ENCODE measurements at places on chromosomes 4 and X. TPM values are rescaled to one million over a fixed set of nuclear protein-coding genes. Genes with fewer than 3 reads are reported as not detected.

- no peaks in the 10 kb centered on the region for H3K4me1 ChIP-seq
- H3K36me3 ChIP-seq = no peaks in the 10 kb centered on the region
- no peak overlapping the region for H3K4me3 ChIP-seq
- H3K27me3 ChIP-seq = no peaks in the 10 kb centered on the region
- peak overlapping the region; percentile 61 for H3K27ac ChIP-seq
- peak; percentile 78 for DNase-seq
These were observed 16.4 kb downstream of the TCEANC start for GRCh38 chrX:13669246-13669737.

GRCh38 chr4:78627046-78627965 is 75.7 kb downstream of the ANXA3 start:
- no peaks in the 10 kb centered on the region for H3K36me3 ChIP-seq
- no peak for DNase-seq
- H3K27ac ChIP-seq = no peak overlapping the region
- H3K4me3 ChIP-seq = no peak overlapping the region
- no peaks in the 10 kb centered on the region for H3K4me1 ChIP-seq

DNA sequence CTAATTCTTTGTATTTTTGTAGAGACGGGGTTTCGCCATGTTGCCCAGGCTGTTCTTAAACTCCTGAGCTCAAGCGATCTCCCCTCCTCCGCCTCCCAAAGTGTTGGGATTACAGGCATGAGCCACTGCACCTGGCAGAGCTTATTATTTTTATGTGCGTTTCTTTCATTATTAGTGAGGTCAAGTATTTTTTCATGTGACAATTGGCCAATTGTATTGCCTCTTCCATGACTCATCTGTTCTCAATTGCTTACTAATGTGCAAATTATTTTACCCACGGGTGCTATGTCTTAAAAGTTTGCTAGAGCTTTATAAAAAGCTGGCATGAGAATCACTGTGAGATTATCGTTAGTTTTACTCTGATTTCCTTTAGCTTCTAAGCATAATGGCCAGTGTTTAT is 13.0 kb upstream of the ARX start:
- no peak for DNase-seq
- no peaks in the 10 kb centered on the region for H3K27me3 ChIP-seq
- no peak overlapping the region for H3K4me3 ChIP-seq
- no peaks in the 10 kb centered on the region for H3K4me1 ChIP-seq

The BST1 gene
- total RNA-seq = 19.5 TPM

DNA sequence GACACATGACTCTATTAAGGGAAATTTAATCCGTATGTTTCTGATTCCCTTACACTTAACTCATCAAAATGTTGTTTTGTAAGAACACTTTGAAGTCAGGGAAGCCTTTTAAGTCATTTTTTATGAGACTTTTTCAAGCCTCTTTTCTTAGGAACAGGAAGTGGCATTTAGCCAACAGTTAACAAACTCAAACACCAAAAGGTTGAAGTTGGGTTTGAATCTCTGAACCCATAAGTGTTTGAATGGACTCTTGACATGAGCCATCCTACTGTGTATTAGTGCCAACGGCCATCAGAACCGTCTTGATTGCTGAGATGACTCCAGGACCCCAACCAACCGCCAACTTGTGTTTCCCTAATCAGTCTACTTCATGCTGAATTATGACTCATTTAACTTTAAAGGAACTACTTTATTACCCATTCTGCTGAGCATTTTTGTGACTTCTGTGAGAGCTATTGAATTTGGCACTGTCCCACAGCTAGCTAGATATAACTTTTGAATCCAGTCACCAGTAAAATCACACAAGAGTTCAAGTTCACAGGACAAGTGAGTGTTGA is 209.1 kb upstream of the FAT1 start:
- H3K36me3 ChIP-seq = no peaks in the 10 kb centered on the region
- peaks cover 18% of the 10 kb centered on the region for H3K4me1 ChIP-seq
- no peak for DNase-seq
- H3K4me3 ChIP-seq = no peak overlapping the region
- H3K27ac ChIP-seq = no peak overlapping the region
- no peaks in the 10 kb centered on the region for H3K27me3 ChIP-seq

GRCh38 chr4:147899512-147899911 is 167.6 kb downstream of the ARHGAP10 start:
- no peak for DNase-seq
- H3K27ac ChIP-seq = no peak overlapping the region
- no peaks in the 10 kb centered on the region for H3K4me1 ChIP-seq
- no peaks in the 10 kb centered on the region for H3K27me3 ChIP-seq

The CYSLTR1 gene
- total RNA-seq = 3.0 TPM

- no peak overlapping the region for H3K27ac ChIP-seq
- H3K27me3 ChIP-seq = no peaks in the 10 kb centered on the region
- H3K36me3 ChIP-seq = no peaks in the 10 kb centered on the region
- no peak overlapping the region for H3K4me3 ChIP-seq
These were observed 7.3 kb upstream of the BRWD3 start for GRCh38 chrX:80817002-80817401.

The AMOT gene
- 18.9 TPM for total RNA-seq

- H3K36me3 ChIP-seq = no peaks in the 10 kb centered on the region
- no peak overlapping the region for H3K4me3 ChIP-seq
- H3K27ac ChIP-seq = no peak overlapping the region
- DNase-seq = no peak
These were observed 16.4 kb upstream of the TMSB4X start for GRCh38 chrX:12958461-12958860.

The MAGEE1 gene
- 2.1 TPM for total RNA-seq

The PORCN gene
- 12.6 TPM for total RNA-seq

The CETN2 gene
- 33.3 TPM for total RNA-seq

DNA sequence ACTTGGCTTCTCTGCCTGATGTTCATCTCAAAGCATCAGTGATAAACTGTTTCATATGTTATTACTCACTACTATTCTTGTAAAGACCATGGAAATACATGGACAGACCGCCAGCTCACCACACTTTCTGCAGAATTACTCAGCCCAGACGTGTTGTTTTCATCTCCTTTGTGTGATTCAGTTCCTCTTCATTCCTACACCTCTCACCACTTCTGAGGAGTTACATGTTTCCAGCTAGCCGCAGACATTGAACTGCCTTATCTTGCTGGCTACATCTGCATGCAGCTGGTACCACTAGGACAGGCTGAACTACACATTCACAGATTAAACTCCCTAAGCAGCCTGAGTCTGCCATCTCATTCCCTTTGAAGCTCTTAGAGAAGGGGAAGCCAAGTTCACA is 443.2 kb upstream of the FGF16 start:
- H3K4me3 ChIP-seq = no peak overlapping the region
- no peak for DNase-seq
- H3K27ac ChIP-seq = no peak overlapping the region
- H3K4me1 ChIP-seq = no peaks in the 10 kb centered on the region

GRCh38 chr4:182293691-182294255 is 50.6 kb downstream of the TENM3 start:
- H3K27ac ChIP-seq = no peak overlapping the region
- H3K4me1 ChIP-seq = no peaks in the 10 kb centered on the region
- H3K36me3 ChIP-seq = no peaks in the 10 kb centered on the region
- H3K27me3 ChIP-seq = no peaks in the 10 kb centered on the region
- DNase-seq = no peak
- H3K4me3 ChIP-seq = no peak overlapping the region

The NLGN3 gene
- total RNA-seq = not detected

- peaks cover 2% of the 10 kb centered on the region for H3K4me1 ChIP-seq
- no peak overlapping the region for H3K27ac ChIP-seq
- H3K36me3 ChIP-seq = no peaks in the 10 kb centered on the region
- no peak overlapping the region for H3K4me3 ChIP-seq
- no peaks in the 10 kb centered on the region for H3K27me3 ChIP-seq
These were observed 56.1 kb downstream of the PLS3 start for GRCh38 chrX:115616943-115617563.

The CACNA1F gene
- total RNA-seq = 4.0 TPM

The TNIP3 gene
- total RNA-seq = 3.1 TPM

GRCh38 chrX:103615781-103616371 is 8.1 kb downstream of the TCEAL3 start:
- no peaks in the 10 kb centered on the region for H3K4me1 ChIP-seq
- H3K27me3 ChIP-seq = no peaks in the 10 kb centered on the region
- H3K4me3 ChIP-seq = no peak overlapping the region
- no peaks in the 10 kb centered on the region for H3K36me3 ChIP-seq

- DNase-seq = no peak
- H3K4me1 ChIP-seq = no peaks in the 10 kb centered on the region
- no peaks in the 10 kb centered on the region for H3K27me3 ChIP-seq
- H3K4me3 ChIP-seq = no peak overlapping the region
- no peak overlapping the region for H3K27ac ChIP-seq
- H3K36me3 ChIP-seq = no peaks in the 10 kb centered on the region
These were observed 143.1 kb downstream of the TBCK start for GRCh38 chr4:106172861-106173260.

The HAUS3 gene
- 21.0 TPM for total RNA-seq

DNA sequence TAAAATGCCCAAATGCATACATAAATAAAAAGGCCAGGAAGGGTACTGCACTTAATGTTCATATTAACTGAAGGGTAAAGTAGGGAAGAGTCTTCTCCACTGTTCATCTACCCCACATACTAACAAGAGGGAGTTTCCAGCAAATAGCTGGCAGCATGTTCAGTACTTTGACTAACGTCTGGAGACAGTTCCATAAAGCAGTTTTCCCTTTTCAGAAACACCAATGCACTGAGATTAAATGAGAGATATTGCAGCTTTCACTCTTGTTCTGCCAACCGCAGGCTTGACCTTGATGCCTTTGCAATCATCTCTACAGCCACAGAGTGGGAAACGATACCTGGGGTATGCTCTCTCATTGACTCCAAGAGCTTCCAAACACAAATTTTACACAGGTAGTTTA is 2123.1 kb upstream of the TENM3 start:
- no peaks in the 10 kb centered on the region for H3K27me3 ChIP-seq
- H3K27ac ChIP-seq = no peak overlapping the region
- no peaks in the 10 kb centered on the region for H3K36me3 ChIP-seq
- no peak overlapping the region for H3K4me3 ChIP-seq
- DNase-seq = no peak

The FOXO4 gene
- total RNA-seq = 34.1 TPM

DNA sequence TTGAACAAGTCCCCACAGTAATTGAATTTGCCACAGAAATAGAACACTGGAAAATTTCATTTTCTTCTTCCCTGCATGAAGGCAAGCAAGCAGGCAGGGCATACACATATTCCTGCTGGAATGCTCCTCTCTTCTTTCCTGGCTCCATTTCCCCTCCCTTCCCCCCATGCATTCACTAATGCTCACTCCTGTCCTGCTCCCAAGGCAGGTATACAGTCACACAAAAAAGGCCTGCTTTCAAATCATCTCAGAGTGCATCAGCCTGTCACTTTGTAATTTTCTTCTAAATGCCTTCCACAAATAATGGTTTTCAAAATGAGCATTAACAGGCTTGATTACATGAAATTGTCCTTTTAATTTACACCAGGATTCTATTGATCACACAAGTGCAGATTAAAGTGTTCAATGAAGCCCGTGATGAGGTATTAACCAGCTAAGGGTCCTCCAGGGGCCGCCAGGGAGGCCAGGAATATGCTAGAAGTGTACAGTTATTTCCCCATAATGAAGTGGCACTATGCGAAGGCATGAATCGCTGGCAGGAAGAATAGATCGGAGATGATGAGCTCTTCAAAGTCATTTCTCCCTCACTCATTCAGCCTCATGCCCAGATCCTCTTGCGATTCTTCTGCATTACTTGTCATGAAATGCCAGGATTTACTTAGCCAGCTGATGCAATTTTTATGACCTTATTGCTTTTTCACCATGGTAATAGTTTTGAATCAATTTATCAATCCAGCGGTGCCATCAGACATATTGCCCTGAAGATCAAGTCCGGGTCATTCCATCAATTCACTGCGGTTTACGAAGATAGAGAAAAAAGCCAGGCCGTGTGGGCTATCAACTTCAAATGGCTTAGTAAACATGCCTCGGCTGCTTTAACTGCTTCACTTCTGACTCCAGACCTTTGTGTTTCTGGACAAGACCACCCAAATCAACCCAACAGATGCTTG is 243.5 kb downstream of the GPAT3 start:
- no peaks in the 10 kb centered on the region for H3K4me1 ChIP-seq
- no peaks in the 10 kb centered on the region for H3K27me3 ChIP-seq
- H3K36me3 ChIP-seq = no peaks in the 10 kb centered on the region
- no peak for DNase-seq

DNA sequence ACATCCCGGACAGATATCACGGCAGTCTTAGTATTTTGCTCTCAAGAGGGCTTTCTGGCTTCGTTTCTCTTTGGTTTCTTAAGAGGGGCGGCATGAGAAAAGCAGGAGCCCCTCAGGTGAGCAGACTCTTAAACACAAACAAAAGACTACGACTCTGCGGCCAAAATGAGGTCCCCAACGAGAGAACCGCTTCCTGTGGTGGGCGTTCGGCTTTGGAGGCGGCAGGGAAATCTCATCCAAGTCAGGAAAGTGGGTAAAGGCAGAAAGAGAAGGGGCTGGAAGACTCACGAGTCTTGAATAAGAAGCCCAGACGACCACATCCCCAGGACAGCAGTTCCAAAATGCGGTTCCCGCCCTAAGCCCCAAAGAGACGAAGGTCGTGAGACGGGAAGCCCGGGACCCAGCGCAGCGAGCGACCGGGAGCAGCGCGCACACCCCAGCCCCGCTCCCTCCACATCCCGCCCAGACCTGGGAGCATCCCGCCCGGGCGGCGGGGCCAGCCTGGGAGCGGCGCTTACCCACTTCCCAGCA is 409 bp downstream of the UGDH start:
- H3K27ac ChIP-seq = peak overlapping the region; percentile 88
- no peaks in the 10 kb centered on the region for H3K36me3 ChIP-seq
- H3K27me3 ChIP-seq = no peaks in the 10 kb centered on the region
- no peak for DNase-seq

GRCh38 chr4:134297765-134298164 is 96.2 kb upstream of the PABPC4L start:
- no peak overlapping the region for H3K4me3 ChIP-seq
- no peak for DNase-seq
- no peak overlapping the region for H3K27ac ChIP-seq
- H3K4me1 ChIP-seq = no peaks in the 10 kb centered on the region
- no peaks in the 10 kb centered on the region for H3K36me3 ChIP-seq
- no peaks in the 10 kb centered on the region for H3K27me3 ChIP-seq

The DMP1 gene
- not detected for total RNA-seq

GRCh38 chr4:188218392-188218791 is 79.2 kb downstream of the TRIML1 start:
- H3K27ac ChIP-seq = no peak overlapping the region
- H3K4me1 ChIP-seq = no peaks in the 10 kb centered on the region
- peak; percentile 82 for DNase-seq
- H3K27me3 ChIP-seq = no peaks in the 10 kb centered on the region

The SYP gene
- 2.1 TPM for total RNA-seq

The BEX1 gene
- 0.34 TPM for total RNA-seq

The MAGEA2B gene
- total RNA-seq = not detected

DNA sequence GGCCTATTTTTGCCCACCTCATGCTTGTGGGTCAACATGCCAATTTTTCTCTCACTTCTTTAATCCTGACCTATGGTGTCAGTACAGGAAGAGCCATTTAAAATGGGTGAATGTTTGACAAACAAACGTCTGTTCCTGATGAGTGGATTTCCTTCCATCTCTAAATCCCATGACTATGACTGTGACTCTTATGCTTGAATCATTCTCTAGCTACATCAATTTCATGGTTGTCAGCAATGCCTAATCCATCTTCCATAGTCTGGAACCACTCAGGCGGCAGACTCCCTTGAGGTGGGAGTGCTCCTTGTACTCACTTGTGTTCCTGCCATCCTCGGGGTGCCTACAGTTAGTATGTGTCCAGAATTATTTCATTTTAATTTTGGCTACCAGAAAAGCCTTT is 194.9 kb upstream of the RPS6KA3 start:
- DNase-seq = no peak
- no peaks in the 10 kb centered on the region for H3K27me3 ChIP-seq
- H3K4me1 ChIP-seq = no peaks in the 10 kb centered on the region
- no peaks in the 10 kb centered on the region for H3K36me3 ChIP-seq
- no peak overlapping the region for H3K27ac ChIP-seq
- no peak overlapping the region for H3K4me3 ChIP-seq

The ATP1B4 gene
- not detected for total RNA-seq

The CABS1 gene
- not detected for total RNA-seq

All from upper lobe of left lung (tissue), 6 donors.